ENCODE measurements at places on chromosomes 13 and 19.

DNA sequence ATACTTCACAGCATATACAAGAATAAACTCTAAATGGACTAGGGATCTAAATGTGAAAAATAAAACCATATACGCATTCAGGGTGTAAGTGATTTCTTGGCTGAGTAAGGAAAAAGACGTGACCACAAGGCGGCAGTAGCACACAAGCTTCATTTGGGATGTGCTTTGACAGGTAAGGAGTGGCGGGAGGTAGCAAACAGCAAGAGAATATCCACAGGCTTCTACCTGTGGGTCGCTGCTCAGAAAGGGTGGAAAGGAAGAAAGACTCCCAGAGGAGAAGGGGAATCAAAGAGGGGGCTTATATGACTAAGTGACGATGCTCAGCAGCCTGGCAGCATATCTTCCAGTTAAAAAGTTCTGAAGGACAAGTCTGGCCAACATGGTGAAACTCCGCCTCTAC, 2.5 kb upstream of the ZNF121 start:
- peak; percentile 84 for DNase-seq

DNA sequence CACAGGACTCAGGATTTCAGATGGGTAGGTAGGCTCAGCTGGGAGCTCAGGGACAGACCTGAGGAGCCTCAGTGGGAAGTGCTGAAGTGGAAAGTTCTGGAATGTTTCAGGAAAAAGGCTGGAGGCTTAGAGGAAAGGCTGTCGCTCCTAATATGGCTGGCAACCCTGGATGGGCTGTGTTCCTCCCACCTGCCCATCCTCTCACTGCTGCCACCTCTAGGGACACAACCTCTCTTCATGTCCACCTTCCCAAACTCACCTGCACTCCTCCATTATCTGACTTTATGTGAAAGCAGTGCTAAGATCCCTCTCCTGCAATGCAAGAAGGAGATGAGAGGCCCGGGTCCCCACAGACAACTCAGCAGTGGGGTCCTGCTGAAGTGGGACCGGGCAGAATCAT, 5.8 kb upstream of the CEACAM21 start:
- no peak for DNase-seq

DNA sequence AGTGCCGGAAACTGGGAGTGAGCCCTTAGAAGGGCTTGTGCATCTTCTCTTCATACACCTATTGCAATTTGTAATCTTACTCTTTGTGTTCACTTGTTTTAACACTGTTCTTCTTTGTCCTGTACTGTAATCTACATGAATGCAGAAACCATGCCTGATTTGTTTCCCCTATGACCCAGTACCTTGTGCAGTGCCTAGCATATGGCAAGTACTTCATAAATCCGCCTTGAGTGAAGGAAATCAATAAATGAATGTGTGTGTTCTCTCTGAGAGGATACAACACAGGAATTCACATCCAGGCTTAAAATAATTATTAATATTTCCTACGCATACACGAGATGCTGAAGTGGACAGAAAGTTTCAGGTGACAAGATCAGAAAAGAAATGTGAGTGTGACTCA, 172.6 kb downstream of the GPC6 start:
- DNase-seq = no peak

- DNase-seq = peak; percentile 23
These were observed 639 bp downstream of the LENG1 start for GRCh38 chr19:54158812-54159351.

- DNase-seq = no peak
These were observed 19.9 kb upstream of the ZNF208 start for GRCh38 chr19:22030680-22031079.

GRCh38 chr13:76756451-76756850, 129.8 kb downstream of the KCTD12 start:
- no peak for DNase-seq

GRCh38 chr13:106213028-106213757, 322.3 kb downstream of the EFNB2 start:
- DNase-seq = no peak

DNA sequence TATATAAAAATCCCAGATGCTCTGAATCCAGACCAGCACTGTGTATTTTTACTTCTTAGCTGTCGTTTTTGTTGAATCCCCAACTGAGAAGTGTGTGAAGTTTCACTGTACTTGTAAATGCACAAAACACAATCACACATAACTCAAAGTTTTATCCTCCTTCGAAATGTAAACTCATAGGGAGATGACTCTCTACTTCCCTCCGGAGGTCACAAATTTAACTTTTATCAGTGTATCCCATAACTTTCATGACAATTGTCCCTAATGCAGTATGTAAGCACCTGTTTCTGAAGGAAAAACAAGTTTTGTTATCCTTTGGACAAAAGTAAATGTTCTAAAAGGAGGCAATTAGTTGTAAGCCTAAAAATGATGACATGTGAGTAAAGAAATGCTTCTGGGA, 665.0 kb upstream of the SLITRK6 start:
- DNase-seq = no peak

GRCh38 chr13:79917628-79918027, 423.3 kb downstream of the SPRY2 start:
- DNase-seq = no peak

DNA sequence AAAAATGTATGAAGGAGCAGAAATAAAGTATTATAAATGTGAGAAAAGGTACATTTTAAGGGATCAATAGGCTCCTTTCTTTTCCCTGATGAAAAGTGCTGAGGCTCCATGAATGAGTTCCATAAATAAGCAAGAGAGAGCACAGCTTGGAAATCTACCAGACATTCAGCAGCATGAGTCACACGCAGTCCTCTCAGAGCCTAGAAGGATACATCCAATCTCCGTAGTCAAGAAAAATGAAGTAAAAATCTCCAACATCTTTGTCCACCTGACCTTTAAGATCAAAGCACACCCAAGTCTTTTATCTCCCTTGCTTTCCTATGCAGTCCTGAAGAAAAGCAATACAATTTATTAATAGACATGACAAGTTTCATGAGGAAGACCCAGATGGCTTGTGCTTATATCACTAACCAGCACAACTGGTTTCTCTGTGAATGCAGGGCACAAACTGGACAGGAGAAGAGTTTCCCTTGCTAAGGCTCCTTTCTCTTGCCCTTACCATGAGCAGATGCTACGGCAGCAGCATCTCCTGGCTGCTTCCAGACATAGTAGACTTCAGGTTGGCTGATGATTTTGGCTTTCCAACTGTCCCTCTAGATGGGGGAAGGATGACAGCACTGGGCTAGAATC, 730.8 kb downstream of the EFNB2 start:
- no peak for DNase-seq

GRCh38 chr13:49690133-49690994, 922 bp downstream of the EBPL start:
- DNase-seq = peak; percentile 51

GRCh38 chr13:89221557-89222158, 1550.5 kb downstream of the SLITRK5 start:
- DNase-seq = no peak

GRCh38 chr19:7326105-7326877, 22.4 kb upstream of the ARHGEF18 start:
- peak; percentile 36 for DNase-seq

DNA sequence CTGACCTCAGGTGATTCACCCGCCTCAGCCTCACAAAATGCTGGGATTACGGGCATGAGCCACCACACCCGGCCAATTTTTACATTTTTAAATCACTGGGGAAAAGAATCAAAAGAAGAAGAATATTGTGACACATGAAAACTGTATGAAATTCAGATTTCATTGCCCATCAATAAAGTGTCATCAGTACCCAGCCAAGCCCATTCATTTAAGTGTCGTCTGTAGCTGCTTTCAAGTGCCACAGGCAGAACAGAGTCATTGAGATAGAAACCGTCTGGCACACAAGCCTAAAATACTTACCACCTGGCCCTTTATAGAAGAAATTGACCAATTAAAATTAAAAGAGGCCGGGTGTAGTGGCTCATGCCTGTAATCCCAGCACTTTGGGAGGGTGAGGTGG, 15.3 kb downstream of the COLGALT1 start:
- DNase-seq = no peak

- DNase-seq = no peak
These were observed 711 bp downstream of the FUT2 start for GRCh38 chr19:48696353-48697010.

DNA sequence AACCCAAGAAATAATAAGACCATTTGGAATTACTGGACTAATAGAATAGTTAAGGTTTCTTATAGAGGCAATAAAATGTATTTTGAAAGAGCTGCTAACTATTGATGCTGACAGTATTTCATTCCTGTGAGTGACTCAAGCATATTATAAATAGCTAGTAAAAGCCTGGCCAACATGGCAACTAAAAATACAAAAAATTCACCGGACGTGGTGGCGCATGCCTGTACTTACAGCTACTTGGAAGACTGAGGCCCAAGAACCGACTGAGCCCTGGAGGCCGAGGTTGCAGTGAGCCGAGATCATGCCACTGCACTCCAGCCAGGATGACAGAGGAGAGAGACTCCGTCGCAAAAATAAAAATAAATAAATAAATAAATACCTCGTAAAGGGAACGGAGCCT, 5.4 kb upstream of the ICAM3 start:
- DNase-seq = no peak

DNA sequence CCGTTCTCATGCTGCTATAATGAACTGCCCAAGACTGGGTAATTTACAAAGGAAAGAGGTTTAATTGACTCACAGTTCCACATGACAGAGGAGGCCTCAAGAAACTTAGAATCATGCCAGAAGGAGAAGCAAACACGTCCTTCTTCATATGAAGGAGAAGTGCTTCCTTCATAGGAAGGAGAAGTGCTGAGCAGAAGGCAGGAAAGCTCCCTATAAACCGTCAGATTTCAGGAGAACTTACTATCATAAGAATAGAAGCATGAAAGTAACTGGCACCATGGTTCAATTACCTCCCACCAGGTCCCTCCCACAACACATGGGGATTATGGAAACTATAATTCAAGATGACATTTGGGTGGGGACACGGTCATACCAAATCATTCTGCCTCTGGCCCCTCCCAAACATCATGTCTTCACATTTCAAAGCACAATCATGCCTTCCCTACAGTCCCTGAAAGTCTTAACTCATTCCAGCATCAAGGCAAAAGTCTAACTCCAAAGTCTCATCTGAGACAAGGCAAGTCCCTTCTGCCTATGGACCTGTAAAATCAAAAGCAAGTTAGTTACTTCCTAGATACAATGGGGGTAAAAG, 10.6 kb downstream of the ACOD1 start:
- no peak for DNase-seq

GRCh38 chr13:37681281-37682032, 82.9 kb upstream of the POSTN start:
- peak; percentile 52 for DNase-seq

DNA sequence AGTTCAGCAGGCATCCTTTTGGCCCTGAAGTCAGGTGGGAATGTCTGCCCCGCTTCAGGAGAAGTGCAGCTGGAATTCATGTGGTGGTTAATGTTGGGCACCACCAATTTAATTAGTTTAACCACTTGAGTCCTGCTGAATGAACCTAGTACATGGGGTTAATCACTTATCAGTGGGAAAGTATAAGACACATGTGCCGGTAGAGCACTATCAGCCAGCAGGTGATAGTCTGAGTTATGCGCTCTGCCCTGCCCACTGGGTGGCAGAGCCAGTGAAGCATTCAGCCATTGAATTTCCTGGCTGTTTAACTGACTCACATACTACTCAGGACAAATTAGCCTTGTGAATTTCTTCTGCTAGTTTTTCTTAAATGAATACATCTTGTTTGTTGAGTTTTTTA, 789.7 kb upstream of the PRR20A start:
- DNase-seq = no peak

DNA sequence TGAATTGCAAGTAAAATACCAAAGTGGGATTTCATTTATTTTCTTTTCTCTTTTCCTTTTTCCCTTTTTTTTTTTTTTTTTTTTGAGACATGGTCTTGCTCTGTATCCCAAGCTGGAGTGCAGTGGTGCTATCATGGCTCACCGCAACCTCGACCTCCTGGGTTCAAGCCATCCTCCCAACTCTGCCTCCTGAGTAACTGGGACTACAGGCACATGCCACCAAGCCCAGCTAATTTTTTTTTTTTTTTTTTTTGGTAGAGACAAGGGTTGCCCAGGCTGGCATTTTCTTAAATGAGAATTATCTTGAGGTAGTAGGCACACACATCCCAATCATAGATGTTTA, 68.5 kb upstream of the GPR183 start:
- no peak for DNase-seq

DNA sequence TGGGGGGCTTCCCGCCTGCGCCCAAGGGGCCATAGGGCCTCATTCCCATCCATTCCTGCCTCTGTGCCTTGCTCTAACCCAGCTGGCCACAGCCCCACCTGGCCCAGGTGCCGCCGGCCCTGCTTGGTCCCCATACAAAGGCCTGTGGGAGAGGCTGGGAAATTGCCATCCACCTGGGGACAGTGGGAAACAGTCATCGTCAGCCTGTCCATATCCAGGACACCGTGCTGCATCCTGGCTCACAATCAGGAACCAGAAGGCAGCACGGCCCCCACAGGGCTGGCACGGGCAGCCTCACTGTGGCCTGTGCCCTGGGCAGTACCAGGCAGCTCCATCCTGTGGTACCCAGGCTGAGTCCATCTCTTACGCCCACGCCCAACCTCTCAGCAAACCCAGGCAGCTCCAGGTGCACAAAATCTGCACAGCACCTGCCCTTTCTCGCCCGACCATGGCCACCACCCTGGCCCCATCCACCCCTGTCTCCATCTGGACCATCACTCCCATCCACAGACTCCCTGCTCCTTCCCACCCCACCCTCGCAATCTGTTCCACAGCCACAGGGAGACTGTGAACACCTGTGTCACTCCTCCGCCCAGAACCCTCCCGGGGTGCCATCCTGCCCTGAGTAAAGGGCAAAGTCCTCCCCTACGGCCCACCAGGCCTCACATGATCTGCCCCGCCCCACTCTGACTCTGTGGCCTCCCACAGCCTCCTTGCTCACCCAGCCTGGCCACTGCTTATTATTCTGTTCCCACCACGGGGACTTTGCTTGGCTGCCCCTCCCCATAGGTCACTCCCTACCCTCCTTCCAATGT, 21.1 kb upstream of the FBXO27 start:
- no peak for DNase-seq

DNA sequence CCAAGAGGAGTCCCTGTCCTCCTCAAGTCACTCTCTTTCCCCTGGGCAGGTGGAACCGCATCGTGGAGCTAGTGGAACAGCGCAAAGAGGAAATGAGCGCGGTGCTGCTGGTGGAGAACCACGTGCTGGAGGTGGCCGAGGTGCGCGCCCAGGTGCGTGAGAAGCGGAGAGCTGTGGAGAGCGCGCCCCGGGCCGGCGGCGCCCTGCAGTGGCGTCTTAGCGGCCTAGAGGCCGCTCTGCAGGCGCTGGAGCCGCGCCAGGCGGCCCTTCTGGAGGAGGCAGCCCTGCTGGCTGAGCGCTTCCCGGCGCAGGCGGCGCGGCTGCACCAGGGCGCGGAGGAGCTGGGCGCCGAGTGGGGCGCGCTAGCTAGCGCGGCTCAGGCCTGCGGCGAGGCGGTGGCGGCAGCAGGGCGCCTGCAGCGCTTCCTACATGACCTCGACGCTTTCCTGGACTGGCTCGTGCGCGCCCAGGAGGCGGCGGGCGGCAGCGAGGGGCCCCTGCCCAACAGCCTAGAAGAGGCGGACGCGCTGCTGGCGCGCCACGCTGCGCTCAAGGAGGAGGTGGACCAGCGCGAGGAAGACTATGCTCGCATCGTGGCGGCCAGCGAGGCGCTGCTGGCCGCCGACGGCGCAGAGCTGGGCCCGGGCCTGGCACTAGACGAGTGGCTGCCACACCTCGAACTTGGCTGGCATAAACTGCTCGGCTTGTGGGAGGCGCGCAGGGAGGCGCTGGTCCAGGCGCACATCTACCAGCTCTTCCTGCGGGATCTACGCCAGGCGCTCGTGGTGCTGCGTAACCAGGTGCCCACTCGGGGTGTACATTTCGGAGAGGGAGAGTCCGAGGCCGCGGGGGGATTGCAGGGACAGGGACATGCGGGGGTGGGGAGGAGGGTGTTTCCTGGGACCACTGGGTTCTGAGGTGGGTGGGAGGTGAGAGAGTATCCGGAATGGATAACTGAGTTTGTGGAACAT, 52.8 kb downstream of the SPTBN4 start:
- DNase-seq = peak; percentile 38
